ENCODE measurements at places on chromosomes 1 and 21.

DNA sequence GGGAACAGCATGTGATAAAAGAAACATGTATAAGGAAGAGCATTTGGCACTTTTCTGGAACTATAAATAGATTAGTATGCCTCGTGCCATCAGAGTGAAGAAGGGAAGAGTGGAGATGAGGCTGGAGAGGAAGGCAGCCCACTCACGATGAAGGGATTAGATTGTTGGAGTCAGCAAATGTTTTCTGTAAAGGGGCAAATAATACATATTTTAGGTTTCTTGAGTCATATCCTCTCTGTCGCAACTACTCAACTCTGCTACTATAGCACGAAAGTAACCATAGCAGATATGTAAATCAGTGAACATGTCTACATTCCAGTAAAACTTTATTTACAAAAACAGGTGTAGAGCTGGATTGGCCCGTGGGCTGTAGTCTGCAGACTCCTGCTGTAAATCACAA, 147.8 kb downstream of the TENT5C start:
- DNase-seq, result no peak

GRCh38 chr1:55413286-55413685, 198.1 kb upstream of the USP24 start:
- no peak for DNase-seq

DNA sequence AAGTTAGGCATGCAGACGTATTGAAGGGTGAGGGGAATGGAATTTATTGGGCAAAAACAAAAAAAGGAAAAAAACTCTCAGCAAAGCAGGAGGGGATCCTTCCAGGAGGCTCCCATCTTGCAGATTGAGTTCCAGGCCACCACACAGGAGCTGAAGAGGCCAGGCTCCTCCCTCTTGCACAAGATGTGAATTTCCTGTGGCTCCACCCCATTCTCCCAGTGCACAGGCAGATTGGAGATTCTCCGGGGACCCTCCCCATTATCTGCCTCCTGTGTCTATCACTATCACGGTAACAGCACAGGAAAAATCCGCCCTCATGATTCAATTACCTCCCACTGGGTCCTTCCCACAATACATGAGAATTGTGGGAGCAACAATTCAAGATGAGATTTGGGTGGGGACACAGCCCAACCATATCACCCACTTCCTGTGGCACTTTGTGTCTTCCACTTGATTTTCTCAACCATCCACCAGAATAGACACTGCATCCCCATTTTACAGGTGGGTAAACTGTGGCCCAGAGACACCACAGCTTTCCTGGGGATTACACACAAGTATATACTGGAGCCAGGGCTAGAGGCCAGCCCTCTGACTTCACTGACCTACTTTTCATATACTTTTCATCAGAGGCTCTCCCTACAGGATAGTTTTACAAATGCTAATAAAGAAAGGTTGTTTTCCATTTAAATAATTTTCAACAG, 18.9 kb upstream of the COL6A1 start:
- DNase-seq, result no peak

GRCh38 chr1:14415396-14415795, 183.1 kb upstream of the KAZN start:
- no peak for DNase-seq

GRCh38 chr1:42429603-42430002, 26.2 kb downstream of the ZMYND12 start:
- no peak for DNase-seq

GRCh38 chr1:54859700-54860391, 27.1 kb downstream of the DHCR24 start:
- DNase-seq, result peak; percentile 33

DNA sequence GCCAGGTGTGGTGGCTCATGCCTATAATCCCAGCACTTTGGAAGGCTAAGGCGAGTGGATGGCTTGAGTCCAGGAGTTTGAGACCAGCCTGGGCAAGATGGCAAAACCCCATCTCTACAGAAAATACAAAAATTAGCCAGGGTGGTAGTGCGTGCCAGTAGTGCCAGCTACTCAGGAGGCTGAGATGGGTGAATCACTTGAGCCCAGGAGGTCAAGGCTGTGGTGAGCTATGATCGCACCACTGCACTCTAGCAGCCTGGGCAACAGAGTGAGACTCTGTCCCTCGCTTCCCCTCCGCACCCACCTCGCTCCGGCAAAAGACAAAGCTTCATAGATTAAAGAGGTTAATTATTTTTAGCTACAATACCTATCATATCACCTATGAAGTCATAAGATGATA, 100.0 kb downstream of the HHAT start:
- peak; percentile 97 for DNase-seq

- DNase-seq, result no peak
Measured at GRCh38 chr1:2480236-2480985, 4.3 kb downstream of the PLCH2 start.

GRCh38 chr21:28944296-28944695, 48.4 kb downstream of the LTN1 start:
- DNase-seq, result no peak

- DNase-seq, result no peak
Measured at GRCh38 chr21:43203591-43203990, 34.8 kb downstream of the CRYAA start.

DNA sequence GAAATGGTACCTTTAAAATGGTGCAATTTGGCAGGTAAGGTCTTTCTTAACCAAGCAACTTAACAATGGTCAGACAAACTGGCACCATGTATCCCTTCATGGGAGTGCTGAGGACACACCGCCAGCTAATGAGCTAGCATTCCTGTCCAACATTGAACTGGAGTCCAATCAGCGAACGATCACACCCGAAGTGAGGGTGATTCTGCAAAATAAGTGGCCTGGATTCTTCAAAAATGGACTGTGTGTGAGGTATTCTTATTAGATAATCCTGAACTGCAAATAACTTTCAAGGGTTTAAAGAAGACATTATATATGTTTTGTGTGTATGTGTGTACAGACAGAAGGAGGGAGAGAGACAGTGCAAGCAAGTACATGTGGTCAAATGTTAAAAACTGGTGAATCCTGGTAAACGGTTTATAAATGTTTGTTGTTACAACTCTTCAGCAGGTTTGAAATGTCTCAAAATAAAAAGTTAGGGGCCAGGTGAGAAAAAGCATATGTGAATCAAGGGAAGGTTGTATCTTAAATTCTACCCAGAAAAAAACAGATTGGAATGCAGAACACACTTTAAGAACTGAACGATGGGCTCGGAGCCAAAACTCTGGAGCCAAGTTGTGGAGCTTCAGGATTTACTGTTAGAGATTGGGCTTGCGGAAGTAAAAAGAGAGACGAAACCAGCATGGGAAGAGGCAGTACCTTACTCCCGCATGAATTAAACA, 20.9 kb downstream of the GADD45A start:
- DNase-seq, result no peak

- peak; percentile 5 for DNase-seq
Measured at GRCh38 chr1:210144736-210145135, 87.9 kb upstream of the SERTAD4 start.

DNA sequence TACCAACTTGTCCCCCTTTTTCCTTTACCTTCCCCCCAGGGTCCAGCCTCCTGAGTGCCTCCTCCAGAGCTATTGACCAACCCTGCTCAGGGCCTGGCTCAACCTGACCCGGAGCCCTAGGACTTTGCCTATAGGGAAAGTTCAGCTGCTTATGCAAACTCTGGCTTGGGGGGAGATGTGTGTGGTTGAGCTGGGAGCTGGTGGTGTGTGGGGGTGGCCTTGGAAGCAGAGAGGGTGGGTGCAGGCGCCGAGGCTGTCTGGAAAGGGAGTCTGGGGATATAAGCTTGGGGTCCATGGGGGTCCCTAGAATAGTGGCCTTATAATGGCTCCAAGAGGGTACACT, 14.1 kb downstream of the KCNQ4 start:
- DNase-seq, result no peak

DNA sequence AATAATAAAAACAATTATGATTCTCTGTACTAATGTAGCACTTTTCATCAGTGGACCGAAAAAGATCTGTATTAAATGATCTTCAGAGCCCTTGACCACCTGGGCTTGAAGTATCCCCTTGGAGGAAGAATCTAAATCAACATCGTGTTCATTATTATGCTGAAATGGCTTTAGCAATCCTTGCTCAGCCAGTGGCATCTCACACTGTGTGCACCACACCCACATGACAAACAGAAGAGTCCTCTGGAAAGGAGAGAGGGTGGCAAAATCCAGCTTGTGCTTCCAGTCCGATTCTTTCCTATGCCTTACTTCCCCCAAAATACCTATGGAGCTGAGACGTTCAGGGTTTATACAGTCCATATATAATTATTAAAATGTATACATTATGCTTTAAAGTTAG, 318.5 kb upstream of the RUNX1 start:
- DNase-seq, result no peak

- no peak for DNase-seq
Measured at GRCh38 chr1:190175320-190175719, 302.3 kb downstream of the BRINP3 start.

DNA sequence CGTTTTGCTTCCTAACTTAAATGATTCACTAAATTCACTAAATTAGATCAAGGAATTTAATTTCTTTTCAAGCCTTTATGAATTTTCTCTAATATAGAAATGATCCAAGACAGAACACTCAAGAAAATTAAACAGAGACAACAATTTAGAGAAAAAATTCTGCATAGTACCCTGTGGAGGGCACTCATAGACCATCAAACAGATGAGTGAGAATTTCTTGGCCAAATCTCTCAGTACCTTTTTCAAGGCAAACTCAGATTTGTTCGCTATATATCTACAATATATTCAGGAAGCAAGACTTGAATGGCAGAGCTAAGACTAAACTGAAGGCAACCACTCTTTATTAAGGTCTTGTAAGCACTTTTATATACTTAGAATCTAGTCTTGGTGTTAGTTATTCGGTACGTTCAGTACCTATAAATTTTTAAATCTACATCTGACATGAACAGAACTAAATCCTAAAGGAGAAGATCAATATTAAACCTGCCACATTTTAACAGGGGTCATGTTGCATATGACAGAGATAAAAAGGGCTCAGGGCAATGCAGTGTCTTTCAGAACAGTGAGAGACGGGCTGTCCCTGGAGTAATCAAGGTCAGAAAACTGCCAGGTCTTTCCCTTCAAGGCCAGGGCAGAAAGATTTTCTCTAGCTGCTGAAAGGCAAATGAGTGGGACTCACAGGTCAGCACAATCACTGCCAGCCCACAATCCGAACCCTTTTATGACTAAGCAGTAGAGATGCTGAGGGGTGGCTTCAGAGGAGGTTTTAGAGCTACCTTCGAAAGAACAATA, 118.8 kb upstream of the TMPRSS15 start:
- no peak for DNase-seq

GRCh38 chr1:238088560-238089290, 198.0 kb upstream of the ZP4 start:
- no peak for DNase-seq

DNA sequence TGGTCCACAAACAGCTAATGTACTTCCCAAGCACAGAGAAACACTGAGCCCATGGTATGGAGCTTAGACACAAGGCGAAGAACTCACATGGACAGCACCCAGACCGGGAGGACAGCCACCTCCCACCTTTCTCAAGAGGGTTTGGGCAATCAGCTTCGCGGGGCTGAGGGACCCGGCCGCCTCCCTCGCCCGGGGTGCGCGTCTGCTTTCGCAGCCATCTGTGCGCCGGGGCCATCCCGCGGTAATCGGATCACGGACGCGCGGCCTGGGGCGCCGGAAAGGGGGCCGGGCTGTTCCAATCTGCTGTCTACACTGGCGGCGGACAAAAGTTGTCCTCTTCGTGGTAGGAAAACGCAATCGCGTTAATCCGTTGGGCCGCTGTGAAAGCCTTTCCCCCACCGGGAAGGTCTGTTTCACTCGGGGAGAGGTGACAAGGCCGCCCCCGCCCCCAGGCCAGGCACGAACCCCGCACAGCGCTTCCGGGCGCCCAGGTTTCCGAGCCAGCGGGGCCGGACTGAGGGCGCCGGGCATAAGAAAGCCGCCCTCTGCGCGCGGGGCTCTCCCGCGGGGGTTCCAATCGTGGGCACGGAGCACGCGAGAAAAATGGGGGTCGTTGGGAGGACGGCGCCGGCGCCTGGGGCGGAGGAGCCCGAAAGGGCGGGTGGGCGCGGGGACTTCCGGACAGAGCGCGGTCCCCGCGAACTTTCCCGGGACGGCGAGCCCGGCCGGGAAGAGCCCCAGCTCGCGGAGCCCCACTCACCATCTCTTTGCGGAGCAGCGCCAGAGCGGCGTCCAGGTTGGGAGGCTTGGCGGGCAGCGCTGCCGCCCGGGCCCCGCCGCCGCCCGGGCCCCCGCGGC, 664 bp downstream of the FAM89A start:
- DNase-seq, result peak; percentile 53

- no peak for DNase-seq
Measured at GRCh38 chr1:84506729-84507453, 510 bp upstream of the GNG5 start.

GRCh38 chr1:209816923-209817322, 10.8 kb upstream of the UTP25 start:
- no peak for DNase-seq

GRCh38 chr1:164905869-164906268, 346.9 kb downstream of the PBX1 start:
- DNase-seq, result no peak

DNA sequence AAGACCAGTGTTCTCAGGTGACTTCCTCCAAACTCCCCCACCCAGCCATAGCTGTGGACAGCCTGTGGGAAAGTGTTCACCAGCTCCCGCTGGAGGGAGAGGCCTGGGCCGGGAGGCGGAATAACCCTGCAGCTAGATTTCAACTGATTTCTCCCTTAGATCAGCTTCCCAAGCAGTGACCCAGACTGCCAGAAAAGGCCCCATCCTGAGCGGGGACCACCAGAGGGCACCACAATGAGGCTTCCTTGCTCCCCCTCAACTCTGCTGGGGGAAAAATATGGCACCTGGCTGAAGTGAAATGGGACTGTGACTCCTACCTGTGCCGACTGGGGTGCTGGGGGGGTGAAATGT, 50.8 kb downstream of the RHBG start:
- no peak for DNase-seq

- DNase-seq, result no peak
Measured at GRCh38 chr21:34994766-34995631, 54.1 kb downstream of the RUNX1 start.

DNA sequence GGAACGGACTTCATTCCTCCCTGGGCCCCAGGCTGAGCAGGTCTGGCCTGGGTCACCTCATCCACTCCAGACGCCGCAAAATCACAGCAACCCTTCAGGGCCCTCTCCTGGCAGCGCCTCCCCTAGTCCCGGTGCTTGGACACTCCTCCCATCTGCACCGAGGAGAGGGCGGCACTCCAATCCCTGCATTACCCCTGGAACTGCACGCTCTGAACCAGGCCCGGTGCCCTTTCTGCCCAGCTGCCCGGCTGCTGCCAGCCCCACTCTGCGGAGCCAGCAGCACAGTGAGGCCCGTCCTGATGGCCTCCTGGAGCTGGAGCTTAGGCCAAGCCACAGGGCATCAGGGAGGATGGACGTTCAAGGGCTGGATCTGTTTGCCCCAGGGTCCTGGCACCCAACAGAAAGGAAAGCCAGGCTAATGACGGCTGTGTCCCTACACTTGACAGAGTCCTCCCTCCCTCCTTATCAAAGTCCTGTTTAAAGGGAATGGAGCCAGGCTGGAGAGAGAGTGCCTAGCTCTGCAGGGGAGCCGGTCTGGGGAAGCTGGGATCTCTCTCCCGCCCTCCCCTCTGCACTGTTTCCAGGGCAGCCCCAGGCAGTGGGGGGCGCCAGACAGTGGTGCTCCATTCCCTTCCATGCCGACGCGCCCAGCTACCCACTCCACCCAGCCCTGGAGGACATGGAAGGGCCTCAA, 12.7 kb downstream of the COL6A2 start:
- DNase-seq, result no peak
